ENCODE measurements at places on chromosomes 11 and 22.

GRCh38 chr11:14593671-14594070 is 49.9 kb upstream of the PDE3B start:
- no peak for DNase-seq

DNA sequence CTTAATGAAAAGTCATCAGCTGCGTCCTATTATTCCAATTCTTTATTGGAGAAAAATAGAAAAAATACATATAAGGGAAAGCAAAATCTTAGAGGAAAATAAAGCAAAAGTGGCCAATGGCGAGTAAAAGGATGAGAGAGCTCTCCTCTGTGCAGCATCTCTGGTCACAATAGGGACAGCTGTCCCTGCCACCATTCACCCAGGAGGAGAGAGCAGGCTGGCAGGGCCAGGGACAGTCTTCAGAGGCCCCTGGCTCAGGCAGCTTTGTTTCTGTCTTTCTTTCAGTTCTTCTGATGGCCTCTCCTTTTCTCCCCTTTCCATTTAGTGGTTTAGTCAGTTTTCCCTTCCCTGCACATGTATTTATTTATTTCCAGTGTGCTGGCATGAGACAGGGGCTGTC is 941.3 kb downstream of the NTM start:
- DNase-seq = no peak

DNA sequence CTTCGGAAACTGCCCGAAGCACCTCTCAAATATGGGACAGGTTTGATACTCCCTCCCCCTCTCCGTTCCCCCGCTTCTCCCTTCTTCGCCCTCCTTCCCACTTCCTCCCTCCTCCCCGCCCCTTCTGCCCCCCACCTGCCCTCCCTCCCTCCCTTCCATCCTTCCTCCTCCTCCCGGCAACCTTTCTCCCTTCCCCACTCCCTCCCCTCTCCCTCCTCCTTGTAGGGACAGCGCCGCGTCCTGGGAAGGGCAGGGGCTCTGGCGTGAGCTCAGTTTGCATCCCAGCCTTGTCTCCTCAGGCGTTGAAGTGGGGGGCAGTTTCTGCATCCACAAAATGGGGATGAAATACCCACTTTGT is 6.1 kb upstream of the NFAM1 start:
- no peak for DNase-seq

- DNase-seq = no peak
Observed at GRCh38 chr22:34427436-34427835, 507.2 kb upstream of the LARGE1 start.

DNA sequence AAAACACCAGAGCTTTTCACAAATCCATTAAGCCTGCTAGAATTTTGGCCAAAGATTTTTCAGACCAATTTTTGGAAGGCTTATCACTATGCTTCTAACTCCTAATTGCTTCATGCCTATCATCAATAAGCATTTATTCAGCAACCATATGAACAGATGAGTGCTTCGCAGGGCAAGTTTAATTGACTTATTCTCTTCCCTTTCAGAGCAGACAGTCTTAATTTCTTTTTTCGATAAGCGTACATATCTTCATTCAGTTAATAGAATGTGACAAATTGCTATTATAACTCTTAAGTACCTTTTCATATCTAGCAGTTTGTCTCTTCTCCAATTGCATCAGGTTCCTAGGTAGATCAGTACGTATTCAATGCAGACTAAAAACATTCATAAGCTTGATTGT is 298.4 kb upstream of the ANO5 start:
- no peak for DNase-seq

GRCh38 chr11:102204174-102204573 is 93.9 kb downstream of the YAP1 start:
- DNase-seq = no peak

Measured in activated gamma-delta T cell treated with Interleukin-2 at 50 U/mL for 16 hours (primary cell).